Caki2 (cell line): ENCODE measurements at places on chromosomes 7 and 10. TPM values are rescaled to one million over a fixed set of nuclear protein-coding genes. Genes with fewer than 3 reads are reported as not detected.
A peak's percentile ranks its signal among the peaks of the same experiment; 100 is the strongest.

- DNase-seq = no peak
Observed at GRCh38 chr10:124495162-124495561, 33.5 kb downstream of the LHPP start.

Gene SSC4D
- 1.1 and 11.0 TPM in 2 replicates for total RNA-seq

DNA sequence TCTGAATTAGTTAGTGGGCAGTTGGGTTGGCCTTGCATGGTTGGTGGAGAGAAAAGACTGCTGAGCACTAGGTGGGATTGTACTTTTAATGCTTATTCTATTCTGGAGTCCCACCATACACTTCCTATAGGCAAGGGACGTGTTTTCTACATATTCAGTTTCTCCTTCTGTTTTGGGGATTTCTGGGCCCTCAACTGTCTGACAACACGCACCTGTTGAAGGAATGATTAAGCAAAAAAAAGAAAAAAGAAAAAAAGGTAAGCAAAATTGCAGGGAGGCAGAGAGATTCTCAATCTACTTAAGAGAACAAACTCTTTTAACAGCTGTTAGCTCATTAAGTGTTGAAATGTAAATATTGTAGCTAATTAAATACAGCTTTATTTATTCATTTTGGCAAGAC lies 541.3 kb downstream of the CALN1 start:
- DNase-seq = no peak

GRCh38 chr7:150374026-150374425 lies 5.1 kb upstream of the ZNF775 start:
- DNase-seq = no peak

Gene UNC5B
- total RNA-seq = 0.20 TPM in 1 of 2 replicates, not detected in the other

DNA sequence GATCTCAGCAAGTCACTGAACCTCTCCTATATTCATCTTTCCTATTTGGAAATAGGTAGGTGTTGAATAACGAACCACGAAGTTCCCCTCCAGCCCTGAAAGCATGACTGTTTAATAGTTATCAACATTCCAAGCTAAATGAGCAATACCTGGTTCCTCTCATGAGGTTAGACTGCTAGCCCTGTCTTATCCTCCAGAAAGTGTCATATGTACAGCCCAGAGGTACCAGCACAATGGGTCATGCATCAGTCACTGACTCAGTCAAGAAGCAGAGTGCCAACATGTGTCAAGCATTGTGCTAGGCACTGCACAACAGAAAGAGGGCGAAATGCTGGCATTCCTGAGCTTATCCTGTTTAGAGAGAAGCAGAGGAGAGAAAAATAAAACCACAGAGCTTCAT lies 70.0 kb downstream of the AMPH start:
- no peak for DNase-seq

Gene LRRTM3
- not detected in 2 replicates for total RNA-seq

Gene STYXL1
- 118 and 129 TPM in 2 replicates for total RNA-seq

DNA sequence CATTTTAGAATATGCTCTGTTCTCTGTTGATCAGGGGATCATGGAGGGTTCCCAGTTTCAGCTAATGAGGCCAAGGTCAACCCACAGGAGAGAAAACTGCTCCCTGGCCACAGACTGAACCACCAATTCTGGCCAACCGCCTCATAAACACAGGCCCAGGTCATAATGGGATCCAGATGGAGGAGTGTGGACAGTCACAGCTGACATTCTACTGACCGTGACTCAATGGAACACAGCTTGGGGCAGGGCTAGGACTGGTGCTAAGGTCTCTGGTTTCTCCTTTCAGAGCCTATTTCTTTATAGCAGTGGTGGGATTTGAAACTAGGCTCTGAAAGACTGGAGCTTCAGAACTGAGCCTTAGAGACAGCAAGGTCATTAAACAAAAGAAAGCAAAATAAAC lies 68.3 kb downstream of the HIPK2 start:
- DNase-seq = no peak

GRCh38 chr10:74825371-74826141 lies 844 bp upstream of the KAT6B start:
- DNase-seq = peak; percentile 64

Gene KCND2
- not detected in 2 replicates for total RNA-seq

Gene CPXM2
- not detected in 2 replicates for total RNA-seq
